Eye (tissue), 1 donor: ENCODE measurements at places on chromosomes 5 and 9.

DNA sequence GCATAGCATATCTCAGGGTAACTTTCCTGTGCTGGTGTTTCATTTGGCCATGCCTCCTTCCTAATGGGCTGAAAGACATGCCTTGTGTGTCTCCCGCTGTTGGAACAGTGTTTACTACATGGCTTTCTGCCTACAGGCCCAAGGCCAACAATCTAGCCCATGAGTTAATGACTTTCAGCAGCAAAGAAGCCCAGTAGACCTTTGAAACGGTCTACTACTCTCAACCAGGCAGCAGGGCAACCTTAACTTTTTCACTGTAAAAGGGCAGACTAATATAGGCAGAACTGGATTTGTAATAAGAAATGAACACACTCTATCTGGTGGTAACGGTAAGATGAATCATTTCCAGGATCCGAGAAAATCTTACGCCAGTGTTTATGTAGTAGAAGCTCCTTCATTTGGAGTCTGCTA lies 21.0 kb downstream of the C5orf15 start:
- no peak for DNase-seq

GRCh38 chr9:21801683-21802417 lies 586 bp upstream of the MTAP start:
- DNase-seq: no peak

DNA sequence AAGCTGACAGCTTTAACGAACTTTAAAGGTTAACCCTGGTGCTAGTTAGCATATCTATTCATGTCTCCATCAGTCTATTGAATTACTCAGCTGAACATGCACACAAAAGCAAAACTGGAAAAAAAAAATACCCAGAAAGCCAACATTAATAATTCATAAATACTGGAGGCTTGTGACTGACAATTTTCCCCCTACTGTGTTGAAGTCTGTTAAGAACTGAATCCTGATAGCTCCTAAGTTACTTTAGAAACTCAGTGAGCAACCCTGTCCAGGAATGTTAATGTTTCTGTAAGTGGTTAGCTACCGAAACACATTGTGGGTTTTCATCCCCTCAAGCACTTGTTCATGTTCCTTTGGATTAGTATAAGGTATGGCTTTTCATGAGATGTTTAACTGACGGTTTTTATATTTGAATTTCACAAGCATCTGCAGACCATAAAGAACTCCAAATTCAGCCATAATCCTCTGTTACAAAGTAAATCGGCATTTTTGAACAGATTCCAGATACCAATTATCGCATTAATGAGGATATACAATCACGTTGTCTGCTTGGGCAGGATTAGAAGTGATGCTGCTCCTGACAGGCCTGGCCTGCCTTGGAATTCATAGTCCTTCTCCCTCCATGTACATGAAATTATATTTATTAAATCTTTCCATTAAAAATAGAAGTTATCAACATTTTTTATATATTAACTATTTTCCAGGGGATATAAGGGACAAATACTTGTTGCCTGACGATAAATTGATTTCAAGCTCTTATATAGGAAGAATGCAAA lies 331.2 kb downstream of the TLE4 start:
- peak; percentile 58 for DNase-seq

- no peak for DNase-seq
Measured at GRCh38 chr9:4894076-4894475, 91.0 kb upstream of the JAK2 start.

GRCh38 chr9:114003351-114003750 lies 74.7 kb downstream of the AMBP start:
- DNase-seq: no peak

GRCh38 chr9:81652058-81652687 lies 37.2 kb downstream of the TLE1 start:
- DNase-seq: no peak

DNA sequence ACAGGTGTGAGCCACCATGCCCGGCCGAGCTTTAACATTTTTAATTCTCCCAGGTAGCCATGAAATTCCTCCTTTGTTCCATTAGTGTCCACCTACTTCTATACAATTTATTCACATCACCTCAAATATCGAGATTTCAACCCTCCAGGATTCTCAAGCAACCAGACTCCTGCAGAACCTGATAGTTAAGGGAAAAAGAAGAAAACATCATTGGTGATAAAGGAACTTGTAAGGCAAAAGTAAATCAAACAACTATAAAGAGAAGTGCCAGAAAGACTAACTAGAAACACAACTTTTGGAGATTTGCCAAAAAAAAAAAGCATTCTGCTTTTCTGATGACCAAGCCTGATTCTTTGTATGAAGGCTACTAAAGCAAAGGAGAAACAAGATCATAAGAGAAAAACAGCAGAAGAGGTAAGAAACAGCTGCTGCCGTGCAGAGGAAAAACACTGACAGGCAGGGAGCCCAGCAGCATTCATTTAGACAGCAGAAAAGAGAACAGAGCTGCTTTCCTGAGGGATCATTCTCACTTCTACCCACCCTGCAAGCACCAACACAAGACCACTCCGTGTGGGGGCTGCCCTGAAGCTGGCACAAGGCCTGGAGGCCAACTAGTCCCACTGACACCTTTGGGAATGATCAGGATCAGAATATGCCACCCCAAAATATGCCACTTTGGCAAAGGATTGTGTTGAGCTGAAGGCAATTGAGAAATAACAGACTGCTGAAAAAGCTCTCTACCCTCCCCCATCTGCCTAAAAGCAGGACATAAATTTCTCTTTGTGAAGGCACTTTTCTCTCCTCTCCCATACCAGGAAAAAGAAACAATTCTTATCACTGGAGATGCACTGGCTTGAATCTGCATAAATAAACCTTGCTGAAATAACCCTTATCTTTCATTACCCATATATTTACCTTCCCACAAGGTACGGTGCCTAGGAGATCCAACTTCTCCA lies 75.1 kb downstream of the ALDH7A1 start:
- DNase-seq: no peak

DNA sequence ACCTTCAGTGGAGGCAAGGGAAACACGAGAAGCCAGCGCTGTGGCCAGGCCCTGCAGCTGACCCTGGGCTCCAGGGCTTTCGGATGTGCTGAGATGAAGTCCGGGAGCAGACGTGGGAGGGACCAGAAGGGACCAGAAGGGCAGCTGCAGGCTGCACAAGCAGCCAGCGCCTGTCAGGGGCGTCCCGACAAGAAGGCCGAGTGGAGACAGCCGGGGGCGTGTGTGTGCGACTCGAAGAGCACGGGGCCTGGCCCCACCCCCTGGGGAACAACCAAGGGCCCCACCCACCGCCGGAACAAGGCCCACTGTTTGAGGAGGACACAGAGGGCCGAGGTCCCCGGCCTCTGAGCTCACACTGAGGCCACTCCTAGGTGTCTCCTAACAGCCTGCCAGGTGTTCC lies 31.4 kb downstream of the SLC12A7 start:
- DNase-seq: no peak

GRCh38 chr9:97526895-97527575 lies 25.6 kb downstream of the TMOD1 start:
- DNase-seq: no peak

DNA sequence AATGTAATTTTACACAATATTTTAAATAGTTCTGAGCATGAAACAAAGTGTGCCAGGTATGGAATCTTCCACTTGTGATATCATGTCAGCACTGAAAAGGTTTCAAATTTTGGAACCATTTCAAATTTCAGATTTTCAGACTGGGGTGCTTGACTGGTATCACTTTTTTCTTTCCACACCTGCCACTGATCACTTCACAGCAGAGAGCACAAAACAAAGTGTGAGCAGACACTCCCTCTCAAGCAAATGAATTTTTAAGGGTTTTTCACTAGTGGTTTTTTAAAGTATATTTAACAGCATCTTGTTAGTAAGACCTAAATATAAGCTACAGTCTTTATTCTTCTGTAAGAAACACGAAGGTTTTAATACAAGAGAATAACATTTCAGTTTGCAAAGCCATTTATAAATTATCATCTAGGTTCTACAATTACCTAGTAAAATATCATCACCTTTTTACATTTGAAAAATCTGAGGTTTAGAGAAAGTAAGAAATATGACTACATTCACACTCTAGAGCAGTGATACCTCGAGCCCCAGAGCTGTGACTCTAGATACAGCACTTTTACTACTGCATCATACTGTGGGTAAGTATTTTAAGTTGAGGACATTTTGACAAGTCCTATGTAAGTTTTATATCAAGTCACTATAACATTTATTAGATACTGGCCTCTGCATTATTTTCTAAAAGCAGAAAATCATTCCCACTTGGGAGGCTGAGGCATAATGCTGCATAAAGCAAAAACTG lies 14.6 kb downstream of the GOLPH3 start:
- no peak for DNase-seq

GRCh38 chr5:163360656-163361055 lies 76.7 kb upstream of the CCNG1 start:
- no peak for DNase-seq

GRCh38 chr5:170413897-170414296 lies 24.7 kb upstream of the KCNMB1 start:
- no peak for DNase-seq

DNA sequence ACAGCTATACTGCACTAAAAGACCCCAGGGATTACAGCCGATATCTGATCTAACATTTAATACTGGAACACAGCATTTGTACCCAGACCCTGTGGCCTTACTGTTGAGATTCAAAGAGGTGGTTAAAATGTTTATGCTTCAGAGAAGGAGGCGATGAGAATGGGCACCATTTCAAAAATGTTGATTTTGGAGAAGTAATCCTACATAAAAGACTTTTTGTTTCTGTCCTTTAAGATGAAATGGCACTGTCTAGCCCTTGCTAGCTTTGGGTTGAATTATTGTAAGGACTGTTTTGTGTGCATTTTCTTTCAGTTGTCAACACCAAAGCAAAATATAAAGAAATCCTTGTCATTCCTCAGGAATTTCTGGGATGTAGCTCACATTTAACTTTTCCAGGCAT lies 288.5 kb upstream of the ANKH start:
- DNase-seq: no peak

- no peak for DNase-seq
Measured at GRCh38 chr9:109114670-109115069, 5.1 kb downstream of the TMEM245 start.

DNA sequence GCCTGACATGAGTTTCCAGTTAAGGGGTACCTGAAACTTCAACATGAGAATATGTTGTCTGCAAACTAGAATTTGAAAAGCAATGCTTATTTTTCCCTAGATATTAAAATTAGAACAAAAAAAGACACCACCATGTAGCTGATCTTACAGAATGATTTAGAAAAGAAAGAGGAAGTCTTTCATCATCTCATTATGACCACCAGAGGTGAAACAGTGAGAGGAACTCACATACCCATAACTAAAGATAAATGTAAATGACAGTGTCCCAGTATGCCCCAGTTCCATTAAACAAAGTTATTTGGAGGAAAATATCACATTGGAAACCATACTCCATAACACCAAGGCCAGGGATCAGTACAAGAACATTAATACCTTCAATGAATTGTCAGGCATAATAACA lies 6.9 kb downstream of the TAF7 start:
- no peak for DNase-seq
